ENCODE measurements at places on chromosomes 5 and 9.

GRCh38 chr5:60690326-60690725, 9.6 kb downstream of the DEPDC1B start:
- DNase-seq: no peak

- no peak for DNase-seq
Measured at GRCh38 chr9:133467101-133467500, 7.3 kb downstream of the CACFD1 start.

- DNase-seq: no peak
Measured at GRCh38 chr9:87498046-87498810, 561 bp downstream of the DAPK1 start.

DNA sequence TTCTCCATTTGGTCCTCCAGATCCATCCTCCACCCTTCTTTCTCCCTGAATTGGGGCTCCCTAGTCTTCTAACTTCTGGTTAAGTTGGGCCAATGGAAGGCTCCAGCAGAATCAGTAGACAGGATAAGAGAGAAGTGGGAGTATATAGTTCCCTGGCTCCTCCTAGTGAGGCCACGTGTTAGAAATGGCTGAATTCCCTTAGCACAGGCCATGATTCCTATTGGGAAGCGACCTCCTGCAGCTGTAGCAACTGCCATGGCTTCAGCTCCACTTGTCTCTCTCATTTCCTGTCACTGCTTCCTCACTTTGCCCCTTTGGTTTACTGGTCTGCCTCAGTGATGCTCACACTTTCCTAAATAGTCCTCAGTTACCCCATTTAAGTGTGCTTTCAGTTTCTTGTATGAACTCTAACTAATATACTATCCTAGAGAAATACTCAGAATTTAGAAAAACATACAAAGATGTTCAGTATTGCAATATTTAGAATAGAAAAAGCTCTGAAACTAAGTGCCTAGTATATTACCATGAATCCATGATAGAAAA, 104.8 kb upstream of the SMARCA2 start:
- no peak for DNase-seq

GRCh38 chr9:130364619-130365322, 80.0 kb upstream of the ASS1 start:
- no peak for DNase-seq

- no peak for DNase-seq
Measured at GRCh38 chr5:32330126-32330971, 17.6 kb upstream of the MTMR12 start.

DNA sequence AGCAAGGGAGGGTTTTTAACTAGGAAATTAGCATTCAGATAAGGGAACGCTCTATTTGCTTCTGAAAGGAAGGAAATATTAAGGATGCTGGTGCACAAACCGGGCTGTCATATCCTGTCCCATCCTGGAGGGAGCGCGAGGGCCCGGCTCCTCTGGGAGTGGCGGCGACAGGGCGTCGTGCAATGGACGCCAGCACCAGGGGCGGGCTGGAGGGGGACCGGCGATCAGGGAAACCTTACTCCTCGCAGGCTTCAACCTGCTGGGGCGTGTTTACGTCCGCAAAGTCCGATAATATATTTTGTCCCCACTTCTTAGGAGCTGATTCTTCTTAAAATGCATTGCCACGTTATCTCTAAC, 197.1 kb upstream of the TBCA start:
- no peak for DNase-seq

- no peak for DNase-seq
Measured at GRCh38 chr5:89900346-89900745, 509.2 kb downstream of the CETN3 start.

Data from NCI-H187 (cell line).